Activated T-cell treated with anti-CD3 and anti-CD28 coated beads, Interleukin-2, amount 50 U/mL, for 72 hours (primary cell): ENCODE measurements at places on chromosomes 16 and 17. TPM values are rescaled to one million over a fixed set of nuclear protein-coding genes. Genes with fewer than 3 reads are reported as not detected.

TOX3 gene
- total RNA-seq: not detected

TNFRSF12A gene
- total RNA-seq: 3.9 TPM

MEOX1 gene
- total RNA-seq: 0.36 TPM

VMO1 gene
- total RNA-seq: 0.46 TPM

SLC47A2 gene
- total RNA-seq: not detected

EVPL gene
- 0.19 TPM for total RNA-seq

TBC1D3B gene
- total RNA-seq: 10.8 TPM

ZP2 gene
- total RNA-seq: not detected

RTN4RL1 gene
- 0.21 TPM for total RNA-seq

DNASE1L2 gene
- 1.1 TPM for total RNA-seq

KRTAP4-8 gene
- total RNA-seq: not detected

KRT31 gene
- not detected for total RNA-seq

KRT24 gene
- not detected for total RNA-seq

KRTAP4-1 gene
- not detected for total RNA-seq

PDILT gene
- total RNA-seq: not detected

KRTAP1-1 gene
- not detected for total RNA-seq

SCGB1C2 gene
- not detected for total RNA-seq

NBR1 gene
- 92.1 TPM for total RNA-seq

NECAB2 gene
- not detected for total RNA-seq

DHX8 gene
- total RNA-seq: 53.8 TPM

SLC35G6 gene
- not detected for total RNA-seq

TMEM208 gene
- total RNA-seq: 29.8 TPM

TMC8 gene
- 124 TPM for total RNA-seq

RGS11 gene
- 0.67 TPM for total RNA-seq
